Kidney tubule cell (primary cell): ENCODE measurements at places on chromosomes 1 and 21.

GRCh38 chr21:45456584-45457160 lies 51.7 kb downstream of the COL18A1 start:
- DNase-seq: no peak

GRCh38 chr21:45142469-45143308 lies 68.3 kb downstream of the ADARB1 start:
- peak; percentile 30 for DNase-seq

GRCh38 chr1:11513681-11514080 lies 34.7 kb downstream of the DISP3 start:
- DNase-seq: no peak

DNA sequence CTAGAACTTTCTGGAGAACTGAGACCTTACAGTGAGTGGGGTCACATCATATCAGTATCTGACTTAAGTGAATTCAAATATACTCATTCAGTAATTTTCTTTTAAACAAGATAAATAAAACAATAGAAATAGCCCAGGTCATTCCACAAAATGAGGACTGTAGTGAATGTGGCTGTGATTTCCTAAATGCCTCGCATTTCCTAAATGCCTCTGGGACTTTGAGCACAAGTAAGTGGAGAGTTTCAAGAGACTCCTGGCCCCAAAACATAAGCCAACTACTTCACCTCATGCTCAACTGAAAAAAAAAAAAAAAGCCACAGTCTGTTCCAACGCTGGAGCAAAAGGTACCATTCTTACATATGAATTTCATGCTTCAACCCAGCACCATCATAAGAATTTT lies 81.5 kb downstream of the ZNF281 start:
- no peak for DNase-seq

- DNase-seq: peak; percentile 10
Observed at GRCh38 chr1:8813991-8814390, 3.4 kb downstream of the RERE start.

DNA sequence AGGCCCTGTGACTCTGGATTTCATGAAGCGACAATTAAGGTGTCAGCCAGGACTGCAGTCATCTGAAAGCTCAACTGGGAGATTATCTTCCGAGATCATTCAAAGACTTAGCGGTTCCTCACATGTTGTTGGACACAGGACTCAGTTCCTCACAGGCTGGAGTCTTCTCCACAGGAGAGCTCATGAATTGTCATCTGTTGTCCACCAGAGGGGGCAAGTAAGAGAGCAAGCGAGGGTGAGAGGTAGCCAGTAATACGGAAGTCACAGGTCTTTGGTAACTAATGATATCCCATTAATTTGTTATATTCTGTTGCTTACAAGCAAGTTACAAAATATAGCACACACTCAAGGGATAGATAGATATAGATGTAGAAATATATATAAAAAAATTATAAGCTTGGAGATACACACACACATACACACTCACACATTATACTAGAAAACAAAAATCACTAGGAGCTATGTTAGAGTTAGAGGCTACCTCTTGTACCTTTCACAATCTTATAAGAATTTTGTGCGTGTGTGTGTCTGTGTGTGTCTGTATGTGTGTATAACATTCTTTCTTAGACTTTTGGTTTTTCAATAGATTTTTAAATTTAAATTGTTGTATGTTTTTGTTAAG lies 1695.3 kb downstream of the BRINP3 start:
- DNase-seq: peak; percentile 65

- DNase-seq: no peak
Observed at GRCh38 chr1:198879711-198880306, 241.0 kb downstream of the PTPRC start.

DNA sequence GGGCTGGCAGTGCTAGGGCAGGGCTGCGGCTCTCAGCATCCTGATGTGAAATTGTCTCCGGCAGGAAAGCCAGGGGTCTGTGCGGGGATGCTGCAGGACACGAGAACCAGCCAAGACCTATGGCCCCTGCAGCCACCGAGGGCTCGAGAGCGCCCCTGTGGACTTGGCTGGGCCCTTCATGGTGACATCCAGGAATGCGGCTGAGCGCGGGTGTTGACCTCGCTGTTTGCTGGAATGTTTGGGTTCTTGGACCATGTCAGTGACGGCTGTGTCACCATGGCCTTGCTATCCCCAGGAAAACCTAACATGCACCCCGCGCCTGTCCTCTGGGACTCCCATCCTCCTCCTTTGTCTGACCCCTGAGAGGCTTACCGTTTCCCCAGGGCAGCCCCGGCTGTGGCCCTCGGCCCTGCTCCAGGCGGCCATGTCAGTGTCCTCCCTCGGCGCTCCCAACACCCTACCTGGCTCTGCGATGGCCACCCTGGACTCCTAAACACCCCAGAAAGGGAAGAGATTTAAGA lies 14.3 kb upstream of the C1orf174 start:
- DNase-seq: no peak

- peak; percentile 63 for DNase-seq
Observed at GRCh38 chr1:54052431-54052933, 522 bp downstream of the TMEM59 start.

DNA sequence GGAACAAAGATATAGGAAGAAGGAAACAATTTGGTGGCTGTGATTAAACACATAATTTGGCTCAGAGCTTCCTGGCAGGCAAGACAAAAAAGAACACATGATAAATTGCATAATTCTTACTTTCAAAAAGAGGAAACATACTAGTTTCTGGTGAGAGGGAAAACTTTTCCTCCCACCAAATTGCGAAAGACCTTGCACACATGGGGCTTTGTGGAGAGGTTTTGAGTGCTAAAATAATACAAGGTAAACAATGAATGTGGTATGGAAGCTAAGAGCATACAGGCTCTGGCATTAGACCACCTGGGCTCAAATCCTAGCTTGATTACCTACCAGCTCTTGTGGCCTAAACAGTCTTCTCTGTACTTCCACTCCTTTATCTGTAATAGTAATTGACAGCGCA lies 140.2 kb upstream of the HOOK1 start:
- DNase-seq: no peak

GRCh38 chr1:167659881-167660280 lies 29.8 kb downstream of the RCSD1 start:
- DNase-seq: no peak

DNA sequence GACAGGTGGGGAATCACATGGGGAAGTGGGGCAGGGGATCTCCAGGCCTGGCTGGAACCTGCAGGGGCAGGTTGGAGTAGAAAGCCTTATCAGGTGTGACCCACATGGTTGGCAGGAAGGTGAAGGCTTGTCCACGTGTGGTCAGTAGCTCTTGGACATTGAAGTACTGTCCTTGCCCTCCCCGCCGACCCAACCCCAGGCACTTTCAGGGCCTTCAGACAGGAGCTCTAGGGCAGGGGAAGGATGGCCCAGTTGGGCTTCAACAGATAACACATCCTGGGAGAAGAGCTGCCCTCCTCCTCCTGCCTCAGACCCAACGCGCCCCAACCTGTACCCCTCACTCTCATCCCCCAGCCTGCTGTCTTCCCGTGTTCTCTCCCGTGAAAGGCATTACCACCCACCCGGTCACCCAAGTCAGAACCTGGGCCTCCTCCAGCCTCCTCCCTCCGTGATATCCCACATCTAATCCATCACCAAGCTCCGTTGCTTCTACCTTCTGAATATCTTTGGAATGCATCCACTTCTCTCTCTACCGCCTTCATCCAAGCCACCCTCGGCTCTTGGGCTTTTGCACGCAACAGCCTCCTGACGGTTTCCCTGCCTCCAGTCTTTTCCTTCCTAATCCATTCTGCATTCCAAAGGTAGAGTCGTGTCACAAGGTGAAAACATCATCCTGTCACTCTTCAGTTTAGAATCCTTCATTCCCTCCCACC lies 15.9 kb downstream of the PTPRF start:
- no peak for DNase-seq

DNA sequence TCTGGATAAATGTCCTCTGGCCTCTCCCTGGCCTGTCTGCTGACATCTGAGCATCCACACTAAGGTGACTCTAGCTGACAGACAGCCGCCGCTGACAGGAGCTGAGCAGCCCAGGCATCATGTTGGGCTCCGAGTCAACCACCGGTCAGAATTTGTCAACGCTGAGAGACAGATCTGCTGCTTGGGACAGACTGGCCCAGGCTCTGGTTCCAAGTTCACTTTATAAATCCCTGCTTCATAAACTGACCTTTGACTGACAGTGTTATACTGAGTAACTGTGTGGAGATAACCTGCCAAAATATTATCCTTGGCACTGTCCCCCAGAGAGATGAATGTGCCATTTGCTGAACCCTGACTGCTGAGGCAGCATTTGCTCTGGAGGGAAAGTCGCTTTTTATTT lies 616.7 kb downstream of the NPHP4 start:
- DNase-seq: no peak

DNA sequence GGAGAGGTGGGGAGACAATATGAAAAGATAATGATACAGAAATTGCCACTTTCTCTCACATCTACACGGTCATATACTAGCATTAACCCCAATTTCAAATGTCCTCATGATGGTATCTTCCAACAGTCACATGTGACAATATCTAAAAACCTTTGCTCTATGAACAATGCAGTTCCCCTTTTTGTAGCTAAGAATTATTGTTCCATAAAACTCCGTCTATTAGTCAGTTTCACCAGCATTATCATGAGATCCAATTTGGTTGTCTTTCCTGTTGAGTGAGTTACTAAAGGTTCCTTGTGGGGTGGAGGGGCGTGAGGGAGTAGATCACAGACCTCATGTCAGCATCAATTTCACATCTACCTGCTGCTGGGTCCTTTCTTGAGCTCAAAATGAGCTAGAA lies 1.7 kb downstream of the TIAM1 start:
- no peak for DNase-seq

GRCh38 chr1:30101016-30101415 lies 622.4 kb downstream of the MATN1 start:
- no peak for DNase-seq

DNA sequence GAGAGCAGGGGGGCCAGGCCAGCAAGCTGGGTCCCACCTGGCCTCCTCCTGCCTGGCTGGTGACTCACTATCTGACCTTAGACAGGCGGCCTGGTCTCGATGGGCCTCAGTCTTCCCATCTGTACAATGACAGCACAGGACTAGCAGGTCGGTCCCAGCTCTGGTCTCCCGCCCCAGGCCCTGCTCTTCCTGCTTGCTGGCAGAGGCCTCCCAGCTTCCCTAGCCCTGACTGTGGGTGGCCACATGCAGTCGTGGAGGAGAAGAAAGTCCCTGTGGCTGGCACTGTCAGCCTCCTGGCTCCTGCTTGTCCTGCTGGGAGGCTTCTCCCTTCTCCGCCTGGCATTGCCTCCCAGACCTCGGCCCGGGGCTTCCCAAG lies 817 bp downstream of the EXTL1 start:
- no peak for DNase-seq

- no peak for DNase-seq
Observed at GRCh38 chr1:107833061-107833460, 131.9 kb downstream of the VAV3 start.

DNA sequence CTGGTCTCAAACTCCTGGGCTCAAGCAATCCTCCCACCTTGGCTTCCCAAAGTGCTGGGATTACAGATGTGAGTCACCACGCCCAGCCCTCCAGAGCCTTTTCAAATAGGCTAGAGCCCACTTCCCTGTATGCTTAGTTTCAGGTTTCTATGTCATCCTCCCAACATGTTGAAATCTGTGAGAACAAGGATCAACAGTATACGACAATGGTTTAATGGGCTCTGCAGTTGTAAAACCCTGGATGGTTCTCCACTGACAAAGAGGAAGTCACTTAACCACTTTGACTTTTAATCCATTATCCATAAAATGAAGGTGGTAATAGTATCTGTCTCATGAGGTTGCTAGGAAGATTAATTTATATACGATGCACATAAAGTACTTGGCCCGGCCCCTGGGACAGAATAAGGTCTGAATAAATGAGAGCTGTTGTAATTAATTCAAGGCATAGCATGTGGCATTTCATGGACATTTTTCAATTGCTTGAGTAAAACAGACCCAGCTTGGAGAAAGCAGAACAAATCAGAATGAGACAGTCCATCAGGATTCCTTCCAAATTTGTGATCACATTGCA lies 113.9 kb upstream of the ZNF648 start:
- DNase-seq: peak; percentile 61

DNA sequence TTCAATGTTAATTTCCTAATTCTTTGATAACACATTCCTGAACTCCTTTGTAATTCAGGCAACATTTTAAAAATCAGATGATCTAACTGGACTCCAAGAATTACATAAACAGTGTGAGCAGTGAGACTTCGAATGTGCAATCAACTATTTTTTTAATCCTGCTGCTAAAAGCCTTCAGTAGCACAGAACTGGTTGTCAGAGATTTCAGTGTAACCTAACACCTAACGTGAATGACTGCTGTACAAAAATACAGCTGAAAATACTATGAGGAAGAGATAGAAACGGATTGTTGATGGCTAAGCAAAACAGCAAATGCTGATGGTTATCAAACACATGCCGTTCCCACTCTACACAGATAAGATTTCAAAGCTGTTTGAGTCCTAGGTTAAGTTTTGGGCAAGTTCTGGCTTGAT lies 46.1 kb downstream of the APP start:
- DNase-seq: no peak

- peak; percentile 1 for DNase-seq
Observed at GRCh38 chr1:200741551-200742207, 3.0 kb downstream of the CAMSAP2 start.

DNA sequence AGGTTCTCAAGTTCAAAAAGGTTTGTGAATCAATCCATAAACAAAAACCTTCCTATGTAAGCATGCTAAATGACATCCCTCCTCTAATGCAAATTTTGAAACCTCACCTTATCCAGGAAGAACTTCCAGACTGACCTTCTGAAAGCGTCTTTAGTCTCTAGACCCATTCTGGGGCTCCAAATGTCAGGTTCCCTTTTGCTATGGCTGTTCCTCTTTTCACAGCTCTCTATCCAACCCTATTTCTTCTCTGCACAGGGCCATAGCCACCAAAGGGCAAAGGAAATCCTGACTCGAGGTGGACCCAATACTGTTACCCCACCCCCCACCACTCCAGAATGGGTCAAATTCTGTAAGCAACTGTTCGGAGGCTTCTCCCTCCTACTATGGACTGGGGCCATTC lies 3.4 kb downstream of the ATP1A4 start:
- no peak for DNase-seq

- no peak for DNase-seq
Observed at GRCh38 chr1:42172381-42173133, 8.0 kb upstream of the GUCA2A start.

DNA sequence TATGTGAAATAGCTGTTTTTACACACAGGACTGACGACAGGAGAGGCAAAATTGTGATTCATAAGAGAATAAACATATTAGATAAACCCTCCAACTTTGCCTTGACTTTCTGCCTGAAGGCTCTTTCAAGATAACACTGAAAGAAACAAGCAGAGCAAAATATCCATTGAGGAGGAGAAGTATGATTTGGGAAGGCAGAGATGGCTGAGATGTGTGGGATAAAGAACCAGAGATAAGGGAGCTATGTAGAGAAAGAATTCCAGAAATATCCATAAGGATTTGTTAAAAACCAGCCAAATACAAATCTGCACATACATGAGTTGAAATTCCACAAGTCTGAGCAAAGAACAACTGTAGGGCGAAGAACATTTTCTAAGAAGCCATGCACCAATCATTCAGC lies 1064.7 kb downstream of the PLA2G4A start:
- DNase-seq: no peak
